ENCODE measurements at places on chromosomes 16 and 17.

- no peak for DNase-seq
- H3K36me3 ChIP-seq = no peaks in the 10 kb centered on the region
- no peaks in the 10 kb centered on the region for H3K27me3 ChIP-seq
These were observed 23.6 kb upstream of the SMURF2 start for GRCh38 chr17:64685705-64686104.

DNA sequence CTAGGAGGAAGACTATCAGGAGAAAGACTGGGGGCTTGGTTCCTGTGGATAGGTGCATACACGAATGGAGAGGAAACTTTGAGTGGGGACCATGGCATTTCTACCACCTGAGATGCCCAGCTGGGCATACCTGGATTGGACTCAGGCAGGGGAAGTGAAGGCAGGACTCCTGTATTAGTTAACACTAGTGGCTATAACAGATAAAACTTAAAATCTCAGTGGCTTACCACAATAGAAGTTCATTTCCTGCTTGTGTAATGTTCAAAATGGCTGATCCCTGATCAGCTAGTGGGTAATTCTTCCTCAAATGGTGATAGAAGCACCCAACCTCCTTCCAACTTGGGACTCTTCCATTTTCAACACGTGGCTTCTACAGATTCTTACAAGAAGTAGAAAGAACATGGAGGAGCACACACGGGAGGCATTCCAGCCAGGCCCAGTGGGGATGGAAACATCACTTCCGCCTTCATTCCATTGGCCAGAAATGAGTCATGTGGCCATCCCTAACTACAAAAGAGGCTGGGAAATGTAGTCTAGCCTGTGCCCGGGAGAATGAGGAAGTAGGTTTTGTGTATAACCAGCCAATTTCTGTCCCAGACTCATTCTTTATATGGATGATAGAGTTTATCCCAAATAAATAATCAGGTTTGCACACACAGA lies 112.1 kb downstream of the UTP18 start:
- H3K4me3 ChIP-seq = peak overlapping the region; percentile 2
- H3K4me1 ChIP-seq = peaks cover 8% of the 10 kb centered on the region
- no peaks in the 10 kb centered on the region for H3K36me3 ChIP-seq
- H3K27me3 ChIP-seq = peaks cover 5% of the 10 kb centered on the region

DNA sequence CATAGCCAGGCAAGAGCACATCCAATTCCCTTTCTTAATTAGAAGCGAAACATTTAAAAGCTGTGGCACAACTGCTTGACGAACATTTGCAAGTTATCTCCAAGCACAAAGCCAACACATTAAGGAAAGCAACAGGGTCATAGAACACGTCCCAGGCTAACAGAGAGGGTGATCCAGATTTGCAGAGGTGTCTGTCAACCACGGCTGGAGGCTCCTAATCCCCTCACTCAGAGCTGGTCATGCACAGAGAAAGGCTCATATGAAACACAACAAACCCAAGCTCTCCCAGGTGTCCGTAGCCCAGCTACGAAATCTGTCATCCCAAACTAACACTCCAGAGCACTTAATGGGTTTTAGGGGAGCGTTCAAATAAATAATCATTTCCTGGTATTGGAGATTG lies 276.1 kb downstream of the SLC39A11 start:
- H3K4me3 ChIP-seq = no peak overlapping the region
- no peaks in the 10 kb centered on the region for H3K4me1 ChIP-seq
- H3K27me3 ChIP-seq = no peaks in the 10 kb centered on the region
- no peak overlapping the region for H3K27ac ChIP-seq
- no peak for DNase-seq

GRCh38 chr17:55330344-55330933 lies 65.7 kb downstream of the HLF start:
- H3K36me3 ChIP-seq = no peaks in the 10 kb centered on the region
- H3K4me3 ChIP-seq = no peak overlapping the region
- H3K27ac ChIP-seq = no peak overlapping the region
- no peak for DNase-seq
- peaks cover 5% of the 10 kb centered on the region for H3K4me1 ChIP-seq

DNA sequence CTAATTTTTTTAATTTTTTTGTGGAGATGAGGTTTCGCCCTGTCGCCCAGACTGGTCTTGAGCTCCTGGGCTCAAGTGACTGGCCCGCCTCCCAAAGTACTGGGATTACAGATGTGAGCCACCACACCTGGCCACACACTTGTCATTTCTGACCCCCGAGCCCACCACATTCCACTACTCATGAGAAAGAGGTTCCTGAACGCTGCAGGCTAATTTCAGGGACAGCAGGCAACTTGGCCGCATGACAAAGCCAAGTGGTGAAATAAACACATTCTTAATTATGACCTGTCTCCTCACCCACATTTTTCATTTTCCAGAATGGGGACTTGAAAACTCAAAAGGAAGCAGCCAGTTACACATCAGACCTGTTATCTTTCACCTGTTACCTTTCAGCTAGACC lies 114.5 kb downstream of the ABCC6 start:
- H3K27ac ChIP-seq = no peak overlapping the region
- peaks cover 60% of the 10 kb centered on the region for H3K36me3 ChIP-seq
- no peak for DNase-seq
- no peaks in the 10 kb centered on the region for H3K27me3 ChIP-seq

DNA sequence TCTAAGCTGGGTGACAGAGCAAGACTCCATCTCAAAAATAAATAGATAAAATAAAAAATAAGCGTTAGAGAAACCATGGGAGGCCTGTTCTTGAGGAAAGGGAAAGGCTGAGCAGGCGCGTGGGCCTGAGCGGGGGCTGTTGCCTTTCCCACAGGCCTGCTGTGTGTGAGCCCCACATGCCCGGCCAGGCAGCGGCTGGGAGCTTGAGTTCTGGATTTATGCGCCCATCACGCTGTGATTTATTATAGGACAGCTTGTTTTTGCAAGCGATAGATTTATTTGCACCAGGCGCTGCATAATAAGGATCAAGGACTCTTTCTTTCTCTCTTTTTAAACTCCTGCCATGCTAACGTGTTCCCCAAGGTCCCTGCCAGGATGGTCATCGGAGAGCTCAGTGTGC lies 14.8 kb upstream of the WFDC1 start:
- no peak overlapping the region for H3K4me3 ChIP-seq
- H3K4me1 ChIP-seq = no peaks in the 10 kb centered on the region
- H3K36me3 ChIP-seq = no peaks in the 10 kb centered on the region
- H3K27ac ChIP-seq = no peak overlapping the region
- peaks cover 4% of the 10 kb centered on the region for H3K27me3 ChIP-seq

GRCh38 chr17:82153745-82154375 lies 55.8 kb upstream of the FASN start:
- no peaks in the 10 kb centered on the region for H3K27me3 ChIP-seq
- H3K36me3 ChIP-seq = peaks cover 5% of the 10 kb centered on the region
- H3K4me3 ChIP-seq = no peak overlapping the region
- no peak overlapping the region for H3K27ac ChIP-seq
- peak; percentile 89 for DNase-seq

GRCh38 chr17:64950871-64951270 lies 31.6 kb upstream of the LRRC37A3 start:
- H3K4me3 ChIP-seq = no peak overlapping the region
- no peaks in the 10 kb centered on the region for H3K36me3 ChIP-seq
- no peak for DNase-seq
- no peaks in the 10 kb centered on the region for H3K27me3 ChIP-seq
- H3K27ac ChIP-seq = no peak overlapping the region
- peaks cover 3% of the 10 kb centered on the region for H3K4me1 ChIP-seq

DNA sequence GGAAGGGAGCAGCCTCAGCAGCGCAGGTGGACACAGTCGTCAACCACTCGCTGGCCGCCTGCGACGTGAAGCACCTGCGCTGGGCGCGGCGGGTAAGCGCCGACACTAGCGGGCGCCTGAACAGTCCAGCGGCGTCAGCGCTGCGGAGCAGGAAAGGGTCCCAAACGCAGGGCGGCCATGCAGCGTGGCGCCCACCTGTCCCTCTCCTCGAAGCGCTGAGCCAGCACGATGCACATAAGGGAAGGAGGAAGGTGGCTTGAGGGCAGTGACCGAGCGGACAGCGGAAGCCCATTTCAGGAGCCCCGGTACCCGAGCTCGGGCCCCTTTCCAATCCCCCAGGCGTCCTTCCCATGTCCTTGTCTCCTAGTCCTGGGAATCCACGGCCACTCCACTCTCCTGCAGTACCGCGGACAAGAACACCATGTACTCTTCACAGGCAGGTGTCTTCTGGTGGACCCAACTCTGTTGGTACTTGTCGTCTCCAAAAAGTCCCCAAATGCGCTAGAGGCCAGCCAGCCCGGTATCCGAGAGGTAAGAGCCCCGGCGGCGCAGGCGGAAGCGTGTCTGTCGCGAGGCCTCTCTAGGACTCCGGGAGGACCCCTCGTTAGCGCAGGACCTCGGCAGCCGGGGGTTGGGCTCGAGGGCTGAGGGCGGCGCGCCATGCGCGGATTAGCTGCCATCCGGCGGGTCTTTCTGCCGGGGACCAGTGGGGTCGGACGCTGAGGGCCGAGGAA lies 14.4 kb downstream of the ZNF232 start:
- H3K4me1 ChIP-seq = peaks cover 12% of the 10 kb centered on the region
- peaks cover 10% of the 10 kb centered on the region for H3K27me3 ChIP-seq
- DNase-seq = peak; percentile 67
- H3K4me3 ChIP-seq = peak overlapping the region; percentile 69
- H3K27ac ChIP-seq = peak overlapping the region; percentile 56

DNA sequence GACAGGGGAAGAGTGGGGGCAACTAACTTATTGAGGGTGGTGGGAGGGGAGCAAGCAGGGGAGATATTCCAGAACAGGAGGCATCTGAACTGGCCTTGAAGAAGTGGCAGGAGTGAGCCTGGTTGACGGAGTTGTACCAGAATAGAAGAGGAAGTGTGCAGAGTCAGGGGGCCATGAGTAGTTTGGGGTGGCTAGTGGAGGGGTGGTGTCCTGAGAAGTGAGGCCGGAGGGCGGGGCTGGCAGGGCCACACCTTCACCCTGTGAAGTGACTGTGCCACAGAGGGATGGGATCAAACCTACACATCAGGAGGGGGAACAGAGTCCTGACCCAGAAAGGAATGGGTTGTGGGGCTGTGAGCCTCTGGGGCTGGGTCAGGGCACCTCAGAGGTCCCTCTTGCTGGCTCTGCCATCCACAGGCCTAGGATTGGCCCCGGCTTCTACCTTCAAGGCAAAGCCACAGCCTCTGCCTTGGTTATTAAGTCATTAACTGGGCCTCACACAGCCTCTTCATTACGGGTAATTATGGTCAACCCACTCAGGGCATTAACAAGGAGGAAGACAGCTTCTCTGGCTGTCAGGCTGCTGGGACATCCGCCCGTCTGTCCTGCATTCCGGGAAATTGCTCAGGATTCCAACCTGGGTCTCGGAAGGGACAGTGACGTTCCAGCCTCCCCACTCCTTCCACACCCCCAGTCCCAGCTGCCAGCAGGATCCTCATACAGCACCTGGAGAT lies 12.7 kb downstream of the SPNS2 start:
- H3K4me3 ChIP-seq = no peak overlapping the region
- H3K27me3 ChIP-seq = no peaks in the 10 kb centered on the region
- H3K27ac ChIP-seq = no peak overlapping the region
- H3K36me3 ChIP-seq = no peaks in the 10 kb centered on the region

- H3K36me3 ChIP-seq = peaks cover 3% of the 10 kb centered on the region
- DNase-seq = no peak
- H3K27me3 ChIP-seq = peaks cover 21% of the 10 kb centered on the region
- H3K4me1 ChIP-seq = peaks cover 22% of the 10 kb centered on the region
These were observed 126.6 kb downstream of the AXIN2 start for GRCh38 chr17:65434878-65435277.

DNA sequence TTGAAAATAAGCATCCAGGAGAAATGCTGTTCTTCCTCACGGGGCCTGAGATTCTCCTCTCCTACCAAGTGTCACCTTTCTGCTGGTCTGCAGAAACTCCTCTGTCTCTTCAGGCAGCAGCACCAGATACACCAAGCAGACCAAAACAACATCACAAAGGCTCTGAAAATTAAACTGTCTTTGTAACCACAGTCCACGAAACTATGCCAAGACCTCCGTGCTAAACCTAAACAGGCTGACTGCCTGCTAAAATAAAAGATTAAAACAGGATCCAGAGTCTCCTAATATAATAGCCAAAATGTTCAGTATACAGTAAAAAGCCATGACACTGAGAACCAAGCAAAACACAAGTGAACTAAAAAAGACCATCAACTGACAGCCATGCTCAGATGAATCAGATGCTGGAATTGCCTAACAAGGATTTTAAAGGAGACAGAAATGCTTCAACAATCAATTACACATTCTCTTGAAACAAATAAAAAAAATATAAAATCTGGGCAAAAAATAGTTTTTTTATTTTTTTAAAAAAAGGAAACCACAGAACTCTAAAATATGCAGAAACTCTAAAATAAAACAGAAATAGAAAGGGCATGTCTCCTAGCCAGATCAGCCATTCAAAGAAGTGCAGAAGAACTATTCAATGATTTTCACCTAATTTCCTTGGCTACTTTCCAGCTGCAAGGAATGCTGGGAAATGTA lies 50.3 kb upstream of the TOX3 start:
- H3K27me3 ChIP-seq = peaks cover 1% of the 10 kb centered on the region
- no peak for DNase-seq
- no peak overlapping the region for H3K4me3 ChIP-seq
- H3K27ac ChIP-seq = no peak overlapping the region
- no peaks in the 10 kb centered on the region for H3K4me1 ChIP-seq
- no peaks in the 10 kb centered on the region for H3K36me3 ChIP-seq

DNA sequence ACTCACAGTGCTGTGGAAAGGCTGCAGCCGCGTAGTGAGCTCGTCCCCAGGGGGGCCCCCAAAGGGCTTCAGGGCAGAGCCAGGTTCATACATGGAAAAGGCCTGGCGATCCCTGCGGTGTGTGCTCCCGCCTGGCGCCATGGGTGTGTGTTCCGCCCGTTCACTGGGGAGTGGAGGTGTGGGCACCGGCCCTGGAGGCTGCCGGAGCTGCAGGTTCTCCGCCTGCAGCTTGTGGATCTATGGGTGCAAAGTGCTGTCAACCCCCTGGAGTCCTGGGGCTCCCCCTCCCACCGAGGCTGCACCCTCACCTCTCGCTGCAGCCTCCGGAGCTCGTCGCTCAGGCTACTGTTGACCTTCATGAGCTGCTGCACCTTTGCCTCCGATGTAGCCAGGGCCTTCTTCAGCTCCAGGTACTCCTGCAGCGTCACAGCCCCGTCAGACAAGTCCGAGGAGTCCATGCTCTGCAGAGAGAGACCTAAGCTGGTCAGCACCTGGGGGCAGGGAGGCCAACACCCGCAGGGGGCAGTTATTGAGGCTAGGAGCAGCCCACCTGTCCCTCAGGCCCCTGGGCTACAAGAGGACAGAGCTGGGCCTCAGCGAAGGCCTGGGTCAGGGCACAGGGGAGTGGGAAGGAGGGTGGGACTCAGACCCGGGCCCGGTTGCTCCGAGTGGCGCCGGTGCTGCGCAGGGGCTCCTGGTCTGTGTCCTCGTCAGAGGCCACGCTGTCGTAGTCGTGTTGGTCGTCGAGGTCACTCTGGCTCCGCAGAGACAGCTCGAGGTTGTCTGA lies 7.9 kb downstream of the TP53I13 start:
- H3K27ac ChIP-seq = no peak overlapping the region
- peaks cover 31% of the 10 kb centered on the region for H3K4me1 ChIP-seq
- H3K36me3 ChIP-seq = peaks cover 37% of the 10 kb centered on the region
- DNase-seq = no peak
- no peak overlapping the region for H3K4me3 ChIP-seq
- H3K27me3 ChIP-seq = no peaks in the 10 kb centered on the region
